Mononuclear cell (primary cell): ENCODE measurements at places on chromosomes 1 and 21. TPM values are rescaled to one million over a fixed set of nuclear protein-coding genes. Genes with fewer than 3 reads are reported as not detected.

EPHX1 gene
- total RNA-seq: 3.3 TPM

OR2T11 gene
- 0.21 TPM for total RNA-seq

DR1 gene
- 50.1 TPM for total RNA-seq

SPATA45 gene
- not detected for total RNA-seq

HTR1D gene
- total RNA-seq: not detected

C1orf105 gene
- not detected for total RNA-seq

TAS1R2 gene
- not detected for total RNA-seq

HFM1 gene
- 0.10 TPM for total RNA-seq

CRNN gene
- total RNA-seq: not detected

ZNF362 gene
- 11.8 TPM for total RNA-seq

TENT5C gene
- total RNA-seq: 69.2 TPM

FCRL5 gene
- total RNA-seq: 6.6 TPM

DPYD gene
- total RNA-seq: 103 TPM

ZDHHC18 gene
- 26.1 TPM for total RNA-seq

CSF1 gene
- 10.2 TPM for total RNA-seq

RGS13 gene
- total RNA-seq: 0.52 TPM

C1orf53 gene
- not detected for total RNA-seq

LORICRIN gene
- total RNA-seq: not detected

CROCC gene
- 27.8 TPM for total RNA-seq

PRRX1 gene
- not detected for total RNA-seq

FALEC gene
- not detected for total RNA-seq

NPR1 gene
- total RNA-seq: not detected

PPIAL4G gene
- total RNA-seq: 0.21 TPM

F5 gene
- total RNA-seq: 13.9 TPM

HAO2 gene
- not detected for total RNA-seq

GBP6 gene
- total RNA-seq: 0.21 TPM

SRGAP2B gene
- 14.7 TPM for total RNA-seq

AK4 gene
- total RNA-seq: 2.9 TPM

TEKT2 gene
- 0.10 TPM for total RNA-seq

PDC gene
- total RNA-seq: not detected

RNU1-1 gene
- under 0.01 TPM for total RNA-seq

LAMC2 gene
- total RNA-seq: not detected

MTMR11 gene
- total RNA-seq: 22.9 TPM

SLC16A4 gene
- total RNA-seq: not detected

MIXL1 gene
- total RNA-seq: not detected

TRIM58 gene
- 15.2 TPM for total RNA-seq

LAD1 gene
- not detected for total RNA-seq

DIO1 gene
- total RNA-seq: 0.21 TPM

CAPN9 gene
- total RNA-seq: not detected

C1orf94 gene
- not detected for total RNA-seq
